ENCODE measurements at places on chromosomes 16 and 17. TPM values are rescaled to one million over a fixed set of nuclear protein-coding genes. Genes with fewer than 3 reads are reported as not detected.

Gene AXIN2
- 1.8 TPM for total RNA-seq

Gene MAPT
- 1.3 TPM for total RNA-seq

DNA sequence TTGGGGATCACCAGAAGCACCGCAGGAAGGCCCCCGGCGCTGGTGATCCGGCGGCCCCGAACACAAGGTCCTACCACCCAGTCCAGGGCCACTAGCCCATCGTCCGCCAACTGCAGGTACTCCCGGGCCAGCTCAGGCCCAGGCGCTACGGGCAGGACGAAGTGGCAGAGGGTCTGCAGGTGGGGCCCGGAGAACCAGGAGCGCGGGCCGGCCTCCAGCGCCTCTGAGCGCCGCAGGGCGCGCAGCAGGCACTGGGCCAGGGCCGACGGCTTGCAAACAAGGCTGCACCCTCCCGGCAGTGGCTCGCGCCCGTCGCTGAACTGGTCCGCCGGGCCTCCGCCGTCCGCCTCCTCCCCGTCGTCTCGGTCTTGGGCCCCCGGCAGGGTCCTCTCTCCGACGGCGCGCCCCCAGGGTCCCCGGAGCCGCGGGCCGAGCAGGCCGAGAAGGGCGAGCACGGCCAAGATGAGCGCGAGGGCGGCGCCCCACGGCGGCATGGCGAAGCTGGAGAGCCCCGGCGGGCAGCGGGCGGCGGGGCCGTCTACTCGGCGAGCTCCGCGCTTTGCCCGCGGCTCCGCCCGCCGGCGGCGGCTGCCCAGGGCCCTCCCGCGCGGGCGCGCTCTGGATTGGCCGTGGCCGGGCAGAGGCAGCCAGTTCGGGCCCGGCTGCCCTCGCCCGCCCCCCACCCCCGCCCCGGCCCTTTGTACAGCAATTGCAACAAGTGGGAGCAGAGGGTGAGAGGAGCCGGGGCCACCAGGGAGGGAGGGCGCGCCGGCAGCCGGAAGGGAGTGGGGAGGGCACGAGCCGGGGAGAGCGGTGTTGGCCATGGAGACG lies at the start of gene ABHD15:
Gene ABHD15, minus strand, starts transcription at position 565 of the 831 bp plus-strand sequence. Its CDS starts 71 bp downstream, at position 494.
- DNase-seq = peak; percentile 25

- DNase-seq = no peak
These were observed 8.2 kb downstream of the CRAMP1 start for GRCh38 chr16:1620391-1620790.
